ENCODE measurements at places on chromosomes 11 and 22.

DNA sequence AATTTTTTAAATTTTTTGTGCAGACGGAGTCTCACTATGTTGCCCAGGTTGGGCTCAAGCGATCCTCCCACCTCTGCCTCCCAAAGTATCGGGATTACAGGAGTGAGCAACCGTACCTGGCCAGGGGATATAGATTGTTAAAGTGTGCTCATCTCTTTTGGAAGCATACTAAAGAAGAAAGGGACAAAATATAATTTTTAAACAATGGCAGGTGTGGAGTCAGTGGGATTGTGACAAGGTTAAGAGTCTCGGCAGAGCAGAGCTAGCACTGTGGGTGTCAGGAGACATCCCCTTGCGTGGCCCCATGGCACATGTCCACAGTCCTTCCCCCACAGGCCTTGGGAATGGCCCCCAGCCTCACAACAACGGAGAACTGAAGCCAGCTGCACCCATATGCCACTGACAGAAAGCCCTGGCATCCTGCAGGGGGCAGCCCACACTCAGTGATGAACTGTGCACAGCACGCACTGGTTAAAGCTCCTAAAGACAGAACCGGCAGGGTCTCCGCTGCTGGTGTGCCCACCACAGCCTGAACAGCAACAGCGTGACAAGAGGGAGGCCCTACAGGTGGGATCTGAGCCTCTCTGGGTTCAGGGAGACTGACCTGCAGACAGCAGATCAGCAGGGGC is 29.9 kb downstream of the SERPIND1 start:
- no peak for DNase-seq

DNA sequence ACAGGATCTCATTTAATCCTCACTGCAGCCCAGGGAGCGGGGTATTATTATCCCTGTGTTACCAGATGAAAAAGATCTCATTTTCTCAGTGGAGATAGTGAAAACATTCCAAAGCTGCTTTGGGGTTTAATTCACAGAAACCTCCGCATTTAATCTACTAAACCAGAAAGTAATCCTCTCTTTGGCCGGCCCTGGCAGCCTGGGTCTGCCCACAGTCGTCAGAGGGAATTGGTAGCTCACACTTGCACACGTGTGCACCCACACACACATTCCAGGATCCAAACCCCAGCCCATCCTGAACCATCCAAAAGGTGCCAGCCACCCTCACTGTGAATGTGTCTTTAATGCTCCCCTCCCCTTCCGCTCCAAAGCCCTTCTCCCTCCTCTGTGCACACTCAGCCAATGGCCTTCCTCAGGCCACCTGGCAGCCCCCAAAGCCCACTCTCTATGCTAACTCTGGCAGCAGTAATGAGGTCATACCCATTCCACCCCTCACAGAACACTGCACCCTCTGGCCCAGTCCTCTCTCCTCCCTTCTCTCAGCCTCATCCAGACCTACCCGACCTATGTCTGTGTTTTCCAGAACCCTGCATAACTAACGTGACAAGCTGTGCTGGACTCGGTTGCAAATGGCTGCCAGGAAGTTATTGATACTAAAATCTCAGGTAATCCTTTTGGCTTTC is 466.2 kb downstream of the SOX6 start:
- no peak for DNase-seq

DNA sequence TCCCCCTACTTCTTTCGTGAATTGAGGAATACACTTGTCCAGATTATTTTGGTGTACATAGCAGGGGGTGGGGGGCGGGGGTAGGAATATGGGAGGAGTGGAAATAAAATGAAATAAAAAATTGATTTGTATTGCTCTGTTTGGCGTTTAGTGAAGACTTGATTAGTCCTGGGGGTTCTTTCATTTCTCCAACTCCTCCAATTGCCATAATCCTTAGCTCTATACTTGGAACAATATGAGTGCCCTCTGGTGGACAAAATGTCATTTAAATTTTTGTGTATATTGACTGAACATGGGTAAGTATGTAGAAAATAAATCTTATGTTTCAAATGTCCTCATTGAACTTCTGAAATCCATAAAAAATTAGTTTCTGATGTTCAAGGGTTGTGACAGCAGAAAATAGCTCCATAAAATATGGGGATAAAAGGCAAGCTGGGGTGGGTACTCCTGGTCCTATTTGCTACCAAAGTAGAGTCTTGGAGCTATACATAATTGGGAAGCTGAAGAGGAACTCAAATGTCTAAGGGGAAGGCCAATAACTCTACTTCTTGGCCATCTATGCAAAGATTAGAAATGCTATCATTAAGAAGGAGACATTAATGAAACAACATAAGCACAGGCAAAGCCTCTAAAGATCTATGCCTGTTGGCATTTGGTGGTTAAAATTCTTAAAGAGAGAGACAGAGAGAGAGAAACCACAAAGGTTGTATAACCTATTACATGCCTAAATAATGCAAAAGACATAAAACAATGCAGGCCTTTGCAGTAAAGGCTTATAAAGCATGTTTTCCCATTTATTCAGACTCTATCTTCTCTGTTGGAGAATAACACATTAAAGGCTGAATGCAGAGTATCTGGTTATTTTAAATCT is 421.6 kb downstream of the METTL15 start:
- peak; percentile 61 for DNase-seq

GRCh38 chr11:70129051-70129592 is 51.0 kb downstream of the ANO1 start:
- DNase-seq: no peak

DNA sequence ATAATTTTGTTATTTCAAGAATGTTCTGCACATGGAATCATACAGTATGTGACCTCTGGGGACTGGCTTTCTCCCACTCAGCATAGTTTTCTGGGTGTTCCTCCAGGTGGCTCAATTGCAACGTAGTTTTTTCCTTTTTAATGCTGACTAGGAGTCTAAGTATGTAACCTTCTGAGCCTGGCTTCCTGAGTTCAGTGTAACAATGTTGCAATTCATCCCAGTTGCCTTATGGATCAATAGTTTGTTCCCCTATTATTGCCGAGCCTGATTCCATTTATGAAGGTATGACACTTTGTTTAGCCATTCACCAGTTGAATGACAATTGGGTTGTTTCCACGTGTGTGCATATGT is 128.3 kb downstream of the CRYBB2 start:
- DNase-seq: no peak

DNA sequence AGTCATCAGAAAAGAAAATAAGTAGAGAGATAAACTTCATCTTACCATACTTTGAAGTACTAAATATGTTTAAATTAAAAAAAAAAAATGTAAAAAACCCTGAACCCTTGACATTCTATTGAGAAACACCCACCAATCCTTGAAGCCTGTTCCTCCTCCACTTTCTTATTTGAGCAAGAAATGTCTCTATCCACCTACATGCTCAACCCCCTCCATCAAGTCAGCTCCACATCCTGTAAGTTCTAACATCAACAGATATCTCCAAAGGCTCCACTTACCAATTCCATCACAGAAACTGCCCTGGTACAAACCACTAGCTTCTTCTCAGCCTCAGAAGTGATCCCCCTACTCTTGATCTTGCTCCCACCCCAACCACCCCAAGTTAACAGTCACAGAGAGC is 32.5 kb upstream of the FAT3 start:
- DNase-seq: no peak

GRCh38 chr22:18023509-18024275 is 669 bp downstream of the MICAL3 start:
- DNase-seq: peak; percentile 59

DNA sequence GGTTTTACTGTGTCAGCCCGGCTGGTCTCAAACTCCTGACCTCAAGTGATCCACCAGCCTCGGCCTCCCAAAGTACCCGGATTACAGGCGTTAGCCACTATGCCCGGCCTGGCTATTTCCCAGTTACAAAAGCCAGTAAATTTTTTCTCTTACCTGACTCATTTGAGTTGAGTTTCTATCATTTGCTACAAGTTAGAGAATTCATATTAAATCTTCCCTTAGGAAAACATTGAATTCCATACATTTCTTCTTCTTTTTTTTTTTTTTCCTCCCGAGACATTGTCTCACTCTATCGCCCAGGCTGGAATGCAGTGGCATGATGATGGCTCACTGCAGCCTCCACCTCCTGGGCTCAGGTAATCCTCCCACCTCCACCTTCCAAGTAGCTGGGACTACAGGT is 26.0 kb downstream of the CHEK2 start:
- no peak for DNase-seq

DNA sequence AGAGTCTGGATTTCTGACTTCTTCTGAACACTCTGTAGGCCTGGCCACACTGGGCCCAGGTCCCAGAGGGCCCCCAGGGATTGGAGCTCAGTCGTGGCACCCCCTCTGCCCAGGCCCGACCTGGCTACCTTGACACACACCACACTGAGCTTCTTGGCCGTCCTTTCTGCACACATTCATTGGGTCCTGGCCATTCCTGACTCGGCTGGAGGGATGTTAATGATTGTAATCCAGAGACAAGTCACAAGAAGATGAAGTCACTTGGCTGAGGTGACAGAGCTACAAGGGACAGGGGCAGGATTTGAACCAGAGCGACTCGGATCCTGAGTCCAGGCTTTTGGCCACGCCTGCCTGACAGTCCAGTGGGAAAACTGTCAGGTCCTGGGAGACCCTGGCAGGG is 23.9 kb upstream of the PDGFB start:
- no peak for DNase-seq

- no peak for DNase-seq
Measured at GRCh38 chr11:26137651-26138050, 194.3 kb upstream of the ANO3 start.

GRCh38 chr11:68273026-68273738 is 1.4 kb upstream of the C11orf24 start:
- no peak for DNase-seq

DNA sequence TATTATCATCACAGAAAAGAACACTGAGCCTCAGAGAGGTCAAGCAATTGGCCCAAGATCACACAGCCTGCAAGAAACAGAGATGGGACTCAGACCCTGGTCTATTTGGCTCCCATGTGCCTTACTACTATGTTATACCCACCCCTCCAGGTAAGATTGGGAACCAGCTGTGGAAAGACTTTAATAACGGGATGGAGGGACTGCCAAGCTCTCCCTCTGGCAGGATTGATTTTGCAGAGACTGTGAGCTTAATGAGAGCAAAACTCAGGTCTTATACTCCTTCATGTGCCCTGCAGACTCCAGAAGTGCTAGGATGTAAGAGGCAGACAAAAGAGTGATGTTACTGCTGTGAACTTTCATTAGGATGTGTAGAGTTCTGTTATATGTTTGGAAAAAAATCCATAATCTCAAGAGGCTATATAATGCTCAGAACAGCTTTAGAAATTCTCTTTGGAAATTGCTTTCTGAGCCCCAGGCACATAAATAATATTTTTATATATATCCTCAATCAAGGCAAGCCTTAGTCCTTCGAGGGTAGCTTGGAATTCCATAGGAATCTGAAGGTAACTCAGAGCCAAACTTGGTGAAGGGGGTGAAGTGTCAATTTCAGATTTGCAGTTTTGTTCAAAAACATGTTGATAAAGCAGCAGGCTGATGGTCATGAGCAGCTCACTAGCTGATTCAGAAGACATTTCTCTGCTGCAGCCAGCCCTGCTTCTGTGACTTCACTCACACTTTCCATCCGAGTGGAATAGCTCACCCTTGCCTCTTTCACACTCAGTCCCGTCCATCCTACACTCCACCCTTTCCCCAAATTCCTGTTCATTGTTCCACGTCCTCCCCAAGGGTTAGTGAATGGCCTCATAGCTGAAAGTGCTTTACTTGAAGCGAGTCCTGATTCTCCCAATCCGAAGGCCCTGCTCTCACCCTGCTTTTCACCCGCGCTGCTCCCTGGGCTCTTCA is 188.8 kb downstream of the SNX19 start:
- no peak for DNase-seq

DNA sequence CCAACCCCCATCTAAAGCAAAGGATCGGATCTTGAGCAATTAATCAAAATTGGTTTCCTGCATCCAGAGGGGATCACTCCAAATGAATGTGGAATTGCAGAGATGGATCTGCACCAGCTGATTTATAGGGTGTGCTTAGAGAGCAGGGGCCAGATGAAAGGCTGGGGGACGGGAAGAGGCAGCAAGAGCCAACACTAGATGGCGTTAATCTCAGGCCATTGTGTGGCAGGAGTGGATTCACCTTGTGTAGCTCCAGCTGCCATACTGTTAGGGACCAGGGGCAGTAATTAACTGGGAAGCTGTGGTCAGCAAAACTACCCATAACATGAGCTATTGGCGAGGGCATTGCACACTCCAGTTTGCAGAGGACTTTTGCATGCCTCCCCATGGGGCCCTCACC is 35.6 kb downstream of the SERPINH1 start:
- no peak for DNase-seq

DNA sequence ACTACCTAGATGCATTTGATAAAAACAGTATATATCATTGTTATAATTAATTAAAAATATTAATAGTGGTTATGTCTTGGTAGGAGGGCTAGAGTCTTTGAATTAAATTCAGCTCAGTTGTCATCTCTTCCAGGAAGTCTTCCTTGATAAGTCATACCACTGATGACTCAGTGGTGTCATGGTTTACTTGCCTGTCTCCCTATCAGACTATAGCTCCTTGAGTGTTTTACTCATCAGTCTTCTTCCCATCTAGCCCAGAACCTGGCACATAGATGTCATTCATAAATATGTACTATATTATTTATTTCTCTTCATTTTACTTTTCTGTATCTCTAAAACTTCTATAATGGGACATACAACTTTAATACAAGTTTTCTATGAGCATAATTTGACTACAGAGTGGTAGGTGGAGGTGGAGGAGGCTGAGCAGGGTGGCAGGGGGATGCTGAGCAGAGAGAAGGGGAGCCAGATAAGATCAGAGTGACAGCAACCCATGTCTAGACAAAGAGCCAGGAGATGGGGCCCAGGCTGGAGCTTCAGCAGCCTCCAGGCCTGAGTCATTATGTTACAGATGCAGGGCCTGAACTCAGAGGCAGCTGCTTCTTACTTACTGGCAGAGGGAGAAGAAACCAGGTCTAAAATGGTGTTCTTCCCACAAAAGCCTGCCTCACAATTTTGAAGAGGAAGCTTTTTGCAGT is 82.3 kb upstream of the PHOX2A start:
- peak; percentile 57 for DNase-seq

DNA sequence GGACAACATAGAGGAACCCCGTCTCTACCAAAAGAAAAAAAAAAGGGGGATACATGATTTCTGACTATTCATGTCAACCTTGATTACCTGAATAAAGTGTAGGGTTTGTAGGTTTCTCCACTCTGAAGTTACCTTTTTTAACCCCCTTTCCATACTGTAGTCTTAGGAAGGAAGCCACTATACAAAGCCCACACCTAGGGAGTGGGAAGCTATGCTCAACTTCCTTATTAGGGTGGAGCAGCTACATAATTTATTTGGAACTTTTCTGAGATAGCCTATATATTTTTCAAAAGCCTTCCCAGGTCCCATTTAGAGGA is 582 bp upstream of the ATP6V1E1 start:
- DNase-seq: no peak

GRCh38 chr11:77278595-77279506 is 22.6 kb downstream of the GDPD4 start:
- peak; percentile 48 for DNase-seq

DNA sequence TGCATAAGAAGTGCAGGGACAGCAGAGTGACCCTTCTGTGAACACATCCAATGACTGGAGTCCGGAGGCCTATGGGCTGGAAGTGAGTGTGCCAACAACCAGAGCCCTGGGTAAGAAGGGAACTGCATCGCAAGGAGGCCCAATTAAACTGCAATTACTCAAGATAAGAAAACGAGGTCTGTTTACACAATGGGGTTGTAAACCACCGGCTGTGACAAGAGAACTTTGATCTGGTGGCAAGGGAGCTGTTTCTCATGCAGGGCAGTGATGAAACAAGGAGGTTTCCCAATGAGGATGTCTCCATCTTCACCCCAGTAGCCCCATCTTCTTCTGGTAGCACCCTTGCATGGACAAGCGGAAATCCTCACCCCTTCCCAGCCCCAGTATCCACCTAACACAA is 21.5 kb downstream of the ETS1 start:
- no peak for DNase-seq

GRCh38 chr11:116693593-116694348 is 79.0 kb downstream of the BUD13 start:
- DNase-seq: peak; percentile 84

All from NCI-H226 (cell line).